NCI-H2171 (cell line): ENCODE measurements at places on chromosomes 16 and 17.

DNA sequence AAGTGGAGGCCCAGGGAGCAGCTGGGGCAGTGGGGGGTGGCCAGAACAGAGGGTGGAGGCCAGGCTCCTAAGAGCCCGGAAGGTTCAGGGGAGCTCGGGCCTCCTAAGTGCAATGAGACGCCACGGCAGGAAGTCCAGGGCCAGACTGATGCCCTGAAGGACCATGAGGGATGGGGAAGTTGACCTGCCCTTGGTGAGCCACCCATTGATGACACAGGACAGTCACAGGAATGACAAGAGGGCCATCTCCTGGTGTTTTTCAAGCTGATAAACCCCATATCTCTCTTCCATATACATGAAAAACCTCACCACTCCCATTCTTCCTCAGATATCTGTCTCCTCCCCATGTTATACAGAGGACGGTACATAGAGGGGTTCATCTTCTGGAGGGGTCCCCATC, 5.8 kb upstream of the MRPL58 start:
- DNase-seq = no peak

GRCh38 chr16:76035689-76036088, 241.5 kb upstream of the CNTNAP4 start:
- DNase-seq = no peak

- no peak for DNase-seq
Observed at GRCh38 chr17:69679829-69680228, 265.3 kb downstream of the MAP2K6 start.

DNA sequence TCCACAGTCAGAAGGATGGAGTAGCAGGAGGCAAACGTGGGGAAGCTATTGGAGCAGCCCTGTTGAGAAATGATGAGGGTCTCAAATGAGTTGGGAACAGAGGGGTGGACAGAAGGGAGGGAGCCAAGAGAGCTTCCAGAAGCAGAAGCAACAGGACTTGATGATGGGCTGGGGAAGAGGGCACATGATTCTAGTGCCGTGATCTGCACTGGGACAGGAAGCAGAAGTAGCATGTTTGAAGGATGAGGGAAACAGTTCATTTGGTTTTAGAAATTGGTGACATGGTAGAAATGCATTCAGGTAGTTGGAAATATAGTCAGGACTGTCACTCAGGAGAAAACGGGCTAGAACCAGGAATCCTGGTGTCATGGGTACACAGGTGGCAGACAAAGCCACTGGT, 19.4 kb downstream of the EMP2 start:
- no peak for DNase-seq

DNA sequence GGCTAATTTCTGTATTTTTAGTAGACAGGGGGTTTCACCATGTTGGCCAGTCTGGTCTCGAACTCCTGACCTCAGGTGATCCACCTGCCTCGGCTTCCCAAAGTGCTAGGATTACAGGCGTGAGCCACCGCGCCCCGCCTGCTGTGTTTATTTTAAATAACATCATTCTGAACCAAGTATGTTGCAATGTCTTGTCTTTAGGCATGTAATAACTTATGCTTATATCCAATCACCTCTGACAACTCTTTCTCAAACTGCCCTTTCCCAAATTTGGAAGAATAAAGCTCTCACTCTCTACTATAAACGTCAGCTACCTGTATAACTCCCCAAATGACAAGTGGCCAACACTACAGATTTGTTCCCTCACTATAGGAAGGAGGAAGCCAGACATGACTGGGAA, 103.1 kb upstream of the FA2H start:
- no peak for DNase-seq

DNA sequence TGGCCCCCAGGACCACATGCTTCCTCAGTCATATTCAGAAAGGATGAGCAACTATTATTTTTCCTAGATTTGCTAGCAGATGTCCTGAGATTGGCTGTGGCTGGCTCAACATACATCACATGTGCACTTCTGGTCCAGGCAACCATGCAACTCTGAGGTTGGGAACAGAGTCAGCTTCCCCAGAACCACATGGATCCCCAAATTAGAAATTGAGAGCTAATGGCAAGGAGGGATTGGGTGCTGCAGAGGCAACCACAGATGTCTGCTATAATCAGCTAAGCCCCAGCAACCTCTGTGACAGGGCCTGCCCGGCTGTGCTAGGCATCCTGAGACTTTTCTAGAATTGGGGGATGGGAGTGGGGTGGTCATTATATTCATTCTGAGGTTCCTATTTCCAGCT, 33.8 kb upstream of the CLEC18A start:
- DNase-seq = no peak
